ENCODE measurements at places on chromosomes 12 and 14.

GRCh38 chr14:58746261-58746660 lies 108.5 kb downstream of the DACT1 start:
- DNase-seq: no peak

DNA sequence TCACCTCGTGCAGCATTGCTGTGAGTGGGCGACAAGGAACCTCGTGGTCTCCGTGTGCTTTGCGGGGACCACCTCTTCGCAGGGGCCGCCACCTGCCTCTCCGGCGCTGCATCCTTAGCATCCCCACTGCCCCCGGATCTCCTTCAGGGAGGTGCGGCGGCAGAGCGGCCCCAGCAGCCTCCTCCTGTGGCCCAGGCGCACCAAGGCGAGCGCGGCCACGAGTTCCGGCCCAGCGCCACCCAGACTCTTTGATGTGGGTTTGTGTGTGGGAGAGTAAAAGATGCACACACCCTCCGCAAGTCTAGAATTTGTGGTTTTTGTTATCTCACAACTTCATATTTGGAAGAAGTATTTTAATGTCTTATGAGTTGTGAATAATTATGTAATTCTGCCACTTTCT lies 118.8 kb upstream of the DIO3 start:
- no peak for DNase-seq

- DNase-seq: no peak
Measured at GRCh38 chr14:96676166-96676565, 121.0 kb upstream of the VRK1 start.

- DNase-seq: no peak
Measured at GRCh38 chr14:30906752-30907658, 32.6 kb downstream of the COCH start.

DNA sequence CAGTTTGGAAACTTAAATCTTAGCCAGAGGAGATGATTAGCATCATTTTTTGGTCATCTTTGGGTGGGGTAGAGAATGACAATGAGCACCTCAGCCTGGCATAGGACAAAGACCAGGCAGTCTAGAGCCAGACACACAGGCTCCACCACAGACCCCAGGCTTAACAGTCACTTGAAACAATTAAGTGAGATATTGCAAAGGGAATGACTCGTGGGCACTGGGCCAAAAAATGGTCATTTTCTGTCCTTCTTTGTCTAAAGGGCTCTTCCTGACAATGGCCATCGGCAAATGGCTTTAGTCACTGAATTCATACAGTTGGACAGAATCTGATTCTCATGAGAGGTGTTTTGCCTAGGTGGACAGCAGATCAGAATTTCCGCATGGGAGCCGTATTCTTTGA lies 78.0 kb upstream of the DICER1 start:
- no peak for DNase-seq

- DNase-seq: no peak
Measured at GRCh38 chr12:21337453-21337852, 2.7 kb upstream of the SLCO1A2 start.

- DNase-seq: no peak
Measured at GRCh38 chr12:108519558-108519957, 4.5 kb downstream of the FICD start.

DNA sequence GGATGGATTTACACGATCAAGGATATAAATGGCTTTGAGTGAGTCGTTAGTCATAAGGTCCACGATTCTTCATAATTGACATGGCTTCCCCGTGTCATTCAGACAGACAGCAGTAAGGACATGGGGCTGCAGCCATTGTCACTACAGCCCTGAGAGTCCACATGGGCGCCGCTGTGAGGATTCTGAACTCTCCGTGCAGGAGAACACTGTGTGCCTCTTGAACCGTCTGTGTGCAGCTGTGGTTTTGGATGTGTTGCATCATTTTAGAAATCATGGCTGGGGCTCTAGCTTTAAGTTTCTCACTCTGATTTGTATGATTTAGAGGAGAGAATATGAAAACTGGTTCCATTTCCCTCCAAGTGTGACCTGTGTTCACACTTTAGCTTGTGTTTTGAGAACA lies 47.2 kb downstream of the NPAS3 start:
- DNase-seq: no peak

DNA sequence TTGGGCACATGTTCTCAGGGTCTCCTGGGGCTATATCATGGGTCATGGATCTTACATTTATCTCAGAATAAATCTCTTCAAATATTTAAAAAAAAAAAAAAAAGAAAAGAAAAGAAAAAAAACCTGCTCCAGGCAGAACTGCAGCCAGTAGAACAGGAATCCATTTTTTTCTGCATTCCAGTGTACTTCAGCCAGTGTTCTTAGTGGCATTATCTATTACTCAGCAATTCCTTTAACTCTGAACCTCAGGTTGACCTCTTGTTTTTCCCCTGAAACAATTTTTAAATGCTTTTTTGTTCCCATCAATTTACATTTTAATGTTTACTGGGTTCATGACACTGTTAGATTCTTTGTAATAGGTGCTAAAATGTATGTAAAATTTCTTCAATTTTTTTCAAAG lies 66.7 kb upstream of the STXBP6 start:
- no peak for DNase-seq

- DNase-seq: no peak
Measured at GRCh38 chr14:71321574-71322315, 414.5 kb downstream of the PCNX1 start.

DNA sequence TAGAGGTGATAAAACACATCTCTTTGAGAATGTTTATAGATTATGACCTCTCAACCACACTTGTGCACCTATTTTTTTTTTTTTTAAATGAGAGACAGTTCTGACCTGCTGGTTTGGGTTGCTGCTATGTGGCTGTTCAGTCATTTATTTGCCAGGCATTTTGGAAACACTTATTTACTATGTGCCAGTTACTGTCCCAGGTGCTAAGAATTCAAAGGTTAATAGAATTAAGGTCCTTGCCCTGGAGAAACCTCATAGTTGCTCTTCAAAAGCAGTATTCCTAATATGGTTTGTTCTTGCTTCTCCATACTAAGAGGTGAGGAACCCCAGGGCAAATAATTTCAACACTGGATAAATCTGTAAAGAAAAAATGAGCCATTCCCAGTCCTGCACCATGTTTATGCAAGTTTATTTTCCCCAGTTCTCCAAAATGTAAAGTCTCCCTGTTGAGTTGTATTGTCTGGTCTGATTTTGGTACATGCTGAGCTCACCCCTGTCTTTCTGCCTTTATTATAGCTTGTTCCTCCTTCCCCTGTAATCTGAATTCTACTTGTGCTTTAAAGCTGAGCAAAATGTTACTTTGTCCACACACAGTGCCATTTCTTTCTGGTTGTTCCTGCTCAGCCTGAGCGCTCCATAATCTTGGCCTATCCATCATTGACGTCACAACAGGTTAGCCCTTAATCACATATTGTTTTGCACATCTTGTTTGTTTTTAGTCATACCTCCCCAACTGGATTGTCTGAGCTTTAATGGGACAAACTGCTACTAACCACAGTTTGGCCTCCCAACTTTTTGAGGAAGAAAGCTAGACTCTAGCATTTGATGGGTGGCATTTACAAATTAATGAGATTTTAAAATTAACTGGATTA lies 56.7 kb downstream of the SRGAP1 start:
- DNase-seq: no peak

DNA sequence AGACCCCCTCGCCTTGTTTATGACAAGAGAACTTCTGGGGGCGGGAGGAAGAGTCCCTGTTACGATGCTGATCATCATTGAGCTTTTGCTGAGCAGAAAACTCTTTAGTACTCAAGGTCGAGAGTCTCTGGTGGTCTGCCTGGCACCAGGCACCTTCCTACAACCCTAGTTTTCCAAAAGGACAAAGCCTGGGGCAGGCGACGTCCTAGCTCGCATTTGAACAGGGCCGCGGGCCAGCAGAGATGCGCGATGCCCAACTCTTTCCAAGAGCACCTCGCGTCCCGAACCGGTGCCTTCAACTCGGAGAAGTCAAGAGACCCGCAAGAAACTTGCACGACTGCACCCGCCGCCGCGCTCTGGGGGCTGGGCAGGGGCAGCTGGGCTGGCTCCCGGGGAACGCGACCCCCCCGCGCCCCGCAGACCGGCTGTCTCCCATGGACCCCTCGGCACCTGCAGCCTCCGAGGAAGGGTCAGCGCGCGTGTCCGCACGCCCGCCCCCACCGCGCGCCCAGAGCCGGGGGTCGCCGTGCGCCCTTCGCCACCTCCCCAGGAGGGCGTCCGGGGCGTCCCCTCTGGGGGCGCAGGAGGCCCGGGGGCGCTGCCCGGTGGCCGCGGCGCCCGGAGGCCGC lies 377 bp upstream of the BCL7A start:
- peak; percentile 59 for DNase-seq

DNA sequence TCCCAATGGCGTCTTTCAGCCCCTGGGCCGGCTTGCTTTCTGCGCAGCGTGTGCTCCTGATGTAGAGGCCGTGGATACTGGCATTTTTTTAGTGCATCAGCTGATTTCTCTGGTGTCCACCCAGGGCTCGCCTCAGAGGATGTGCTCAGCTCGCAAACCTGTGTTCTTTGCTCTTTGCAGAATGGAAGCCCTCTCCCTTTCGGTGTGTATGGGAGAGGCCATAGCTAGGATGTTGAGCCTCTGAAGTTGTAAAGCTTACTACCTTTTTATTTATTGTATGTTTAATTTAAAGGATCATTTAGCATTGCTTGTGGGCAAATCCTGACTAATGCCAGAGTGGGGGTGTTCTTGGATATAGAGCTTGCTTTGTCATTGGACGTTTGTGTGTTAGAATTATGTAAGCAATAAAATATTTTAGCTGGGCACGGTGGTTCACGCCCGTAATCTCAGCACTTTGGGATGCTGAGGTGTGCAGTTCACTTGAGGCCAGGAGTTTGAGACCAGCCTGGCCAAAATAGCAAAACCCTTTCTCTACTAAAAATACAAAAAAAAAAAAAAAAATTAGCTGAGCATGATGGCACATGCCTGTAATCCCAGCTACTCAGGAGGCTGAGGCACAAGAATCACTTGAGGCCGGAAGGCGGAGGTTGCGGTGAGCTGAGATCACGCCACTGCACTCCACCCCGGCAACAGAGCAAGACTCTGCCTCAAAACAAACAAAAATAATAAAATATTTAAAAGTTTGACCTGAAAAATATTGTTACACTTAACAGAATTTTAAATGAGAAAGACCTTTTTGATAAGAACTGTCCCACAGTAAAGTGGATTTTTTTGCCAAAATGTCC lies 52.6 kb upstream of the MMP17 start:
- no peak for DNase-seq

DNA sequence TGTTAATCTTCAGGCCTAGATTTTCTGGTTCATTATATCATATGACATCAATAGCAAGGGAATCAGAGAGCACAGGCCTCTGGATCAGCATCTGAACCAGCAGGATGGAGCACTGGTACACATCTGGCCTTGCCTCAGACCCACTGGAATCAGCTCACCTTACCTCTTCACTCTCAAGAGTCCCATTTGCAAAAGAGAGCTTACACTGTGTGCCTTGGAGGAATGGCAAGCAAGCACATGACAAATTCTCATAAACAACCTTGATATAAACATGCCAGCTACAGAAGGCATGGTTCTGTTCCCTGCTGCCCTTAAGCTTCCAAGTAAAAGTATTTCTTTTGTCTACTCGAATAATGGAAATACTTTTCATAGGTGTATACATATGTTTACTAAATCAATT lies 128.6 kb upstream of the CPM start:
- no peak for DNase-seq

DNA sequence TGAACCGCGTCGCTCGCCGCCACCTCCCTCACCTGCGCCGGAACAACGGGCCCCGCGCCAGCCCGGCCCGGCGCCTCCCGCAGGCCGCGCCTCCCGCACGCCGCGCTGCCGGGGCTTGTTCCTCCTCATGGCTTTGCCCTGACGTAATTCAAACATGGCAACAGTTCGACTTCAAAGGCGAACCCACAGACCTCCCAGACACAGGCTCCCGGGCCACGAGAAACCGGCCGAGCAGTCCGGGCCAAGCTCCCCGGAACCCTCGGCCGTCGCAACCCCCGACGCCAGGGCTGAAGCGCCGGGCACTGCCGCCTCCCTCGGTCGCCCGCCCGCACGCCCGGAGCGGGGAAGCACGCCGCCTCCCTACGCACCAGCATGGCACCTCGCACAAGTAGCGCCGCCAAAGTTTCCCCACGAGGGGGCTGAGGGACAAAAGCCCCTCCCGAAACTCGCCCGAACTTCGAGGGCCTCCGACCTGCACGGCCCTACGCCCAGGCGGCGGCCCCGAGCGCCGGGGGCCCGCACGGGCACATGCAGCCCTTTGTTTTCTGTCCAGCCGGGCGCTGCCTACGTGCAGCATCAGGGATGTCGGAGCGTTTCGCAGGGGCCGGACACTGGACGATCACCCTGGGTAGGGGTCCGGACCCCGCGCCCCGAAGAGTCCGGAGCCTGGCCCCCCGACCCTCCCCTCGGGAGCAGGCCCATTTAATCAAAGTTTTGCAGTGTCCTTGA lies 1.7 kb downstream of the SINHCAF start:
- DNase-seq: peak; percentile 71

DNA sequence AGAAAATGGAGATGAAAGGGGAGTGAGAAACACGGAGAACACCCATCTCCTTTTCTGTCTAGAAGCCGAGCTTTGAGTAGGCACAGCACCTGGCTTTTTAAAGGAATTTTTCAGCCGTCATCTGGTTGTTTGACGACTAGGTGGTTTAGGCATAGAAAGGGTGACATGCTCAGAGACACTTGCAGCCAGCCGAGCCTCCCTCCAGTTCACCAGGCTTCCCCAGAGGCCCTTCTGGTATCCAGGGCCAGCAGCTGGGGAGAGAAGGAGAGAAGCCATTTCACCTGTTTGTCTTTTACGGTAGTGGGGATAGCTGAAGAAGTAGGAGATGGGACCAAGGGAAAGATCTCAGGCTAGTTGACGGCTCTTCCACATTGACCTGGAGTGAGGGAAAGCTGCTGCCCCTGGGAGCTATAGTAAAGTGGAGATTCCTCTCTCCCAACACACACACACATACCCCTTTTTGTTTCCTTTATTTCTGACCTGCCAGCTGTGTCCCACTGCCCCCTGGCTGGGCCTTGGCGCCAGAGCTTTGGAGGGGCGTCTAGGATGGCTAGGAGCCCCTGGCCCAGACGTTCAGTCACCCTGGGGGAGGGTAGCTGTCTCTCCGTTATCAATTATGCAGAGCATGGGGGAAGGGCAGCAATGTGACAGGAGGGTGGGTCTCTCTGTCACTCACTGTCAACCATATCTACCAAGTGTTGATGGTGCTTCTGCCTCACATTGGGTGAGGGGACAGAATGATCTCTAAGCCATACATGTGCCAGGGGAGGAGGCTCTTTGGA lies 5.5 kb downstream of the MAP3K12 start:
- DNase-seq: peak; percentile 69
